AG09309 (cell line): ENCODE measurements at places on chromosomes 16 and 17.

DNA sequence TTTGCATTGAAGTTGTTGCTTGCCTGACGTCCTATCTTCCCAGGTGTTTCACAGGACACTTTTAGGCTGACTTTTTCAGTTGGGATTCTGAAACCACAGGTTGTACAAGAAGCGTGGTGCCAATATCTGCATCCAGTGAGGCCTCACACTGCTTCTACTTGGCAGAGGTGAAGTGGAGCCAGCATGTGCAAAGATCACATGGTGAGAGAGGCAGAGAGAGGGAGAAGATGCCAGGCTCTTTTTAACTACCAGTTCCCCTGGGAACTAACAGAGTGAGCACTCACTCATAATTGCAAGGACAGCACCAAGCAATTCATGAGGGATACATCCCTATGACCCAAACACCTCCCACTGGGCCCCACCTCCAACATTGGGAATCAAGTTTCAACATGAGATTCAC, 5.8 kb upstream of the ABCA6 start:
- no peak for DNase-seq

DNA sequence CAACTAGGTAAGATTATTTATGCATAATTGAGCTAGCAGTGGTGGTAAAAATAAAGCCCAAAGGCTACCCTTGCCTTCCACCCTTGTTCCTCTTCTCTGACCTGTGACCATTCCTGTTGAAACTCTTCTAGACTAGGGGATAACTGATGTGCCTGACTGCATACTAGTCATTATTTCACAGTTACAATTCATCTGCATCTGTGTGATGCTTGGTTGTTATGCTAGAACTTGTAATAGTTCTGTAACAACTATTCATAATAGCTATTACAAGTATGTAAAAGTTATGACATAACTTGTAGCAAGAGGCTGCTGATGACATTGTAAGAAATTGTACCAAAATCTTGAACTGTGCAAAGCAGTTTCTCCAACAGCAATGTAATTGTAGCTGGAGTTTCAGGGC, 2.4 kb upstream of the VAC14 start:
- DNase-seq, result no peak

- DNase-seq, result peak; percentile 78
These were observed 10.7 kb upstream of the USP10 start for GRCh38 chr16:84689111-84689510.

GRCh38 chr16:19225651-19226050, 57.6 kb downstream of the SYT17 start:
- DNase-seq, result no peak

DNA sequence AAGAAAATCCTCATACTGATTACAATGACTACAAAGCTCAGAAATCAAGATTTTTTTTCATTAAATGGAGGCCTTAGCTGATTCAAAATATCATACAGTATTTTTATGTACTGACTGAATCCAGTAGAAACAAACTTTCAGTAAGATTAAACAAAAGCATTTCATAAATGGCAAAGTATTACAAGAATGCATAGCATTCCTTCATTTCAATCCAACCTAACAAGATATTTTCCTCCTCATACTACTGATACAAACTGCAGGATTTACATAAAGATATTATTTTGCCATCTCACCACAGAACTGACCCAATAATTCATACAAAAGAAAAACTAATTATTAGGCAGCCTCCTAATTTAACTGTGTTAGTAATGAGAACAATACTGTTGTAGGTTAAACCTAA, 6.2 kb upstream of the KANSL1 start:
- DNase-seq, result no peak

DNA sequence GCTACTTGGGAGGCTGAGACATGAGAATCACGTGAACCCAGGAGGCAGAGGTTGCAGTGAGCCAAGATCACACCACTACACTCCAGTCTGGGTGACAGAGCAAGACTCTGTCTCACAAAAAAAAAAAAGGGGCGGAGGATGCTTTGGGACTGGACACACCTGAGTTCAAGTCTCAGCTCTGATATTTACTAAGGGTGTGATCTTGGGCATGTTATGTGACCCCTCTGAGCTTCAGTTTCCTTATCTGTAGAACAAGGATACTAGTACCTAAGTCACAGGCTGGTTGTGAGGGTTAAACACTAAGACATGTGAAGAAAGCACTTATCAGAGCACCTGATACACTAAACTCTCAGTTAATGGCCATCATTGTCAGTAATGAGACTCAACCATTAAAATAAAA, 25.9 kb downstream of the HOXB1 start:
- DNase-seq, result no peak

- DNase-seq, result peak; percentile 67
These were observed 6.6 kb downstream of the TRAF4 start for GRCh38 chr17:28750178-28751047.

DNA sequence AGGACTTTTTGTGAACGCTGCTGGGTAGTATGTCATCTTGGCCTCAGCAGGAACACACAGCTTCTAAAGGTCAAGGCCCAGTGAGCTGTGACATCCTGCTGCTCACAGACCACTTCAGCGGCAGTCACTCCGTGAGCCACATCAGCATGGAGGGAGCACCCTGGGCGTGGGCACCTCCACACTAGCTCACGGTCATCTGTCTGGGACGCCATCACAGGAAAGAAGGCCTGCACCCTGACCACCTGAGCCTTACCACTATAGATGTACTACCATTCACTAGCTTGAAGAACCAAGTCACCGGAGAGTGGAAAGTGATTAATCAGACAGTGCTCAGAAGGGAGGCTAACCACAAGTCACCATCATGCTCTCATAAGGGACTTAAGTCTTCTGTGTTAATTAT, 3.3 kb downstream of the AXIN1 start:
- no peak for DNase-seq

DNA sequence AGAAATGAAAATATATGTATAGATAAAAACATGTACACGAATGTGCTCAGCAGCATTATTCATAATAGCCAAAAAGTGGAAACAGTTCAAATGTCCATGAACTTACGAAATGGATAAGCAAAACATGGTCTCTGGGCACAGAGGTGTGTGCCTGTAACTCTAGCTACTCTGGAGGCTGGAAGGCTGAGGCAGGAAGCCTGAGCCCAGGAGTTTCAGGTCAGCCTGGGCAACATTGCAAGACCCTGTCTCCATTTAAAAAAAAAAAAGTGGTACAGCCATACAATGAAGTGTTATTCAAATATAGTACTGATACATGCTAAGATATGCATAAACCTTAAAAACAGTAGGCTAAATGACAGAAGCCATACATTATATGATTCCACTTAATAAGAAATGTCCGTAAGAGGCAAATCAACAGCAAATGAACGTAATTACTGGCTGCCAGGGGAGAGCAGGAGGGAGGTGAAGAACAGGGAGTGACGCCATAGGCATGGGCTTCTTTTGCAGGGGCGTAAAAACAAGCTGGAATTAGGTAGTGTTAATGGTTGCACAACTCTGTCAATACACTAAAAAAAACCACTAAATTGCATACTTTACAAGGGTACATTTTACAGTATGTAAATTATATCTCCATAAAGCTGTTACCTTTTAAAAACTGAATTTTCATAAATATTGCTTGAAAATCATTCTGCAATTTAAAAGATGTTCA, 87.2 kb upstream of the PLEKHM1 start:
- no peak for DNase-seq

DNA sequence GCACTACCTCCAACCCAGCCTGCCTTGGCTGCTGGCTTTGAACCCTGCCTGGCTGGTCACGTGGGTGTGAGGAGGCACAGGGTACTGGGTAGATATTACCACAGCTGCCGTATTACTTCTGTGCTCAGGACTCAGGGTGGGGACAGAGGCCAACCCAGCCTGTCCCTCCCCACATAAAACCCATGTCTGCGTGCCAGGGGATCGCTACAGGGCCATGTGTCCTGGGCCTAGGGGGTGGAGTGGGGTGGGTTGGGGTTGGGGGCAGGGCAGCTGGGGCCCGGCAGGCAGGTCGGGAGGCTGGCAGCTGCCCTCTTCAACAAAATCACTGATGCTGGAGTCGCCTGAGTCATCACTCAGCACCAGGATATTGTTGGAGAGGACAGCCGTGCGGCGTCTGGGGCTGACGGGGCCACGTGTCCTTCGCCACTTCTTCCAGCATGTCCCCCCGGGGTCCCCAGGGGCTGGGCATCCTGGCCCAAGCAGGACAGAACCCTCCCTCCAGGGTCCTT, 39.7 kb upstream of the PVALEF start:
- DNase-seq, result no peak

- no peak for DNase-seq
These were observed 691 bp upstream of the FAM83G start for GRCh38 chr17:19005137-19005773.

DNA sequence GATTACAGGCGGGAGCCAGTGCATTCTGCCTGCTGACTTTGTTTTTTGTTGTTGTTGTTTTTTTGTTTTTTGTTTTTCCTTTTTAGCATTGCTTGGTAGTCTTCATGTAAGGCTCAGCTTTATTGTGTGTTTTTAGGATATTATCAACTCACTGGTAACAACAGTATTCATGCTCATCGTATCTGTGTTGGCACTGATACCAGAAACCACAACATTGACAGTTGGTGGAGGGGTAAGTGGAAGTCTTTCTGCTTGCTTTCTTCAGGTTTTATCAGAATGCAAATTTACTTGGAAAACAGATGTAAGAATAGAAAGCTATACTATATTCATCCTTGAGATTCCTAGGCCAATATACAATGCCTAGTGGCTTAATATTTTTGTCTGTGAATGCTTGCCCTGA, 3.3 kb upstream of the CMTM1 start:
- no peak for DNase-seq

- DNase-seq, result no peak
These were observed 11.1 kb upstream of the CCL5 start for GRCh38 chr17:35891269-35891668.

DNA sequence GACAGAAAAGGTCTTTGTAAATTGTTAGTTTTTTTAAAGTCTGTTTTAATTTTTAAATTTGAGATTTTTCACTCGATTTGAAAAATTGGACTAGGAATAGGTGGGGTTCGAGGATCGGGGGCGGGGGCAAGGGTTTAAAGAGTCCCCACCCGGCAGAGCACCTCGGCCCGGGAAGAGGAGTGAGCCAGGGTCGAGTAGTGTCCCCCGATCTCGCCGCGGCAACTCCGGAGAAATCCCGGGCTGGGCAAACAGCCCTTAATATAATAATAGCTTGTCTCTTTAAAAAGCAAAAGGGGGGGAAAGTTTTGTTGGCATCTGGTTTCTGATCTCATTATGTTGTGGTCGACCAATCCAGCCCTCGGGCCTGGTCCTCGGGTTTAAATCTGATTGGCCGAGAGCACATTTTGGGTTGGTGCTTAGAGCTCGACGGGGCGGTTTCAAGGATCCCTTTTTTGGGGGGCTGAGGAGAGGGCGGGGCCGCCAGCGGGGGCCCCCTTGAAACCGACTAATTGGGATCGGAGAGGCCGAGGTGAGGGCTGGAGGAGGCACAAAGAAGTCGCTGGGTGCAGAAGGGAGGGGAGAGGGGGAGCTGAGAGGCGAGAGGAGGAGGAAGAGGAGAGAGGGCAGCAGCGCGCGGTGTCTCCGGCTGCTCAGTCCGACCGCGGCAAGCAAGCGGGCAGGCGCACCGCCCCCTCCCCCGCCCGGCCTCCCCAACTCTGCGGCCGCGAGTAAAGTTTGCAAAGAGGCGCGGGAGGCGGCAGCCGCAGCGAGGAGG, at the start of gene FZD2:
FZD2 (plus strand) TSS at position 653 of the 775 bp plus-strand sequence. CDS start 205 bp downstream, outside the sequence.
- DNase-seq, result peak; percentile 96
